ENCODE measurements at places on chromosomes 5 and 9.

DNA sequence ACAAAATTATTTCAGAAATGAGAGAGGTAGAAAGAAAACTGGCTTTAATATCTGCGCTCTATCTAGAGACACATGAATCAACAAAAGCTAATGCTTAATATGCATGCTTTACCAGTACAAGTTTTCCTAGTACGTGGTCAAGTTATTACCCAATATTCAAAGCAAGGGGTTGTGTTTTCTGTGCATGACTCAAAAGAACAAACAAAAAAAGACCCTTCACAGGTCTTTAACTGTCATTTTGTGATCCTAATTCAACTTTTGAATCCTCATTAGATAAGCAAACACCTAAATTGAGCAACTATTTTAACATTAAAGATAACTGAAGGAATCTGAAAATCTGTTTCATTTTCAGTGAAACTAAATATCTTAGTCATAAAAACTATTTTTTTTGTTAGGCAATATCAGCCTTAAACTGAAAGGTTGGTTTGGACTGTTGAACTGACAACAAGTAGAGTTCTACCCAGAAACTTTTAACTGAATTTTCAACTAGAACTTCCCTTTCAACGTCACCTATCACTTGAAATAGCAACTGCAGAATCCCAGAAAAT, 12.5 kb downstream of the ST8SIA4 start:
- peak; percentile 79 for DNase-seq

GRCh38 chr9:76643399-76644117, 120.7 kb upstream of the PCA3 start:
- DNase-seq = no peak

DNA sequence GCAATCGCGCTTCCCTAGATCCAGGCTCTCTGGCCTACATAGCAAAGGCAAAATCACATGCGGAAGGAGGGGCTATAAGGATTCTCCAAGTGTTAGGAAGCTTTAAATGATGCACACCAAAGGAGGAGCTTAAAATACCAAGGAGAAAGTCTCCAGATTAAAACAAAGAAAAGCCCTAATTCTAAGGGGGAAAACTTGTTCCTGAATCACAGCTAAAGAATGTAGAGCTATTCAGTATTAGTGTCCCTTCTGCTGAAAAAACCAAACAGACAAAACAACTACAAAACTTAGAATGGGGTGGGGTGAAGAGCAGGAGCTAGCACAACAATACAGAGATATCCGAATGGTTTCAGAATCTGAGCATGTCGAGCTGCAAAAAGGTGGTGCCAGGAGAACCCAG, 213.7 kb downstream of the DCP2 start:
- DNase-seq = no peak

GRCh38 chr5:137176126-137176525, 323.0 kb downstream of the SPOCK1 start:
- DNase-seq = no peak

DNA sequence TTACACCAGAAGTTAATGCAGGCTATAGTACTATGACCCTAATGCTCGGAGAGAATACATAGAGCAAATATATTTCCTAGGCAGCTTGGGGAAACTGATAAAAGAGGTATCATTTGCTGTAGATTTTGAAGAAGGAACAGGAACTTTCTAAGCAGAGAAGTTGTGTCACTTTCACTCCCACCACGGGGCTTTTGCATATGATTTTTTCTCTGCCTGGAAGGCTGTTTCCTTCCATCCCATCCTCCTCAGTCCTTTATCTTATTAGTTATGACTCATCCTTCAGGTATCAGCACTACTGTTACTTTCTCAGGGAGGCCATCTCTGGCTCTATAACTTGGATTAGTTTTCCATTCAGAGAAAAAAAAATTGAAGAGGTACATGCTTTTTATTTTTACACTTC, 2006.1 kb upstream of the WWC1 start:
- DNase-seq = no peak
